Aorta (tissue), 5 donors: ENCODE measurements at places on chromosomes 5 and 9. TPM values are rescaled to one million over a fixed set of nuclear protein-coding genes. Genes with fewer than 3 reads are reported as not detected.
A peak's percentile ranks its signal among the peaks of the same experiment; 100 is the strongest.

- H3K27ac ChIP-seq: no peak overlapping the region
- H3K36me3 ChIP-seq: no peaks in the 10 kb centered on the region
- H3K27me3 ChIP-seq: no peaks in the 10 kb centered on the region
These were observed 184.4 kb downstream of the SAXO1 start for GRCh38 chr9:18848657-18849056.

- no peaks in the 10 kb centered on the region for H3K4me1 ChIP-seq
- no peaks in the 10 kb centered on the region for H3K36me3 ChIP-seq
- H3K4me3 ChIP-seq: no peak overlapping the region
- DNase-seq: no peak
- H3K27ac ChIP-seq: no peak overlapping the region
These were observed 161.0 kb upstream of the TUT7 start for GRCh38 chr9:86515221-86515620.

Gene ZNF366
- 10.3 TPM for total RNA-seq

DNA sequence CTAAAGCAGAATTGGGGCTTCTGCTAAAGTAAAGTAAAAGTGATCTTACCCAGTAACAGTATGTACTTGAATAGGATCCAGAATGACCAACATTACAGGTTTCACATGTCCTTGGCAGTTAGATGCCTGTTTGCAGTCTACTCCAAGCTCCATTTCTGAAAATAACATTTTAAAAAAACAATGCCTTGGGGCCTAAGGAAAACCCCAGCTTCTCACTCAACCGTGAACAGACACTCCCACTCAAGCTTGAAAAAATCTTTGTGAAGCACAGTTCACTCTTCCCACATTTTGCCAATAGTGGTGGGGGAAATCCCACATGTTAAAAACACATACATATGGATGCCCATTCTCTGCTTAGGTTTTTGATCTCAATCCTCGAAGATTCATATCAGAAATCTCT lies 304.1 kb downstream of the ARRDC3 start:
- no peak overlapping the region for H3K4me3 ChIP-seq
- no peaks in the 10 kb centered on the region for H3K36me3 ChIP-seq
- no peaks in the 10 kb centered on the region for H3K27me3 ChIP-seq
- DNase-seq: no peak
- no peaks in the 10 kb centered on the region for H3K4me1 ChIP-seq
- peak overlapping the region; percentile 23 for H3K27ac ChIP-seq

DNA sequence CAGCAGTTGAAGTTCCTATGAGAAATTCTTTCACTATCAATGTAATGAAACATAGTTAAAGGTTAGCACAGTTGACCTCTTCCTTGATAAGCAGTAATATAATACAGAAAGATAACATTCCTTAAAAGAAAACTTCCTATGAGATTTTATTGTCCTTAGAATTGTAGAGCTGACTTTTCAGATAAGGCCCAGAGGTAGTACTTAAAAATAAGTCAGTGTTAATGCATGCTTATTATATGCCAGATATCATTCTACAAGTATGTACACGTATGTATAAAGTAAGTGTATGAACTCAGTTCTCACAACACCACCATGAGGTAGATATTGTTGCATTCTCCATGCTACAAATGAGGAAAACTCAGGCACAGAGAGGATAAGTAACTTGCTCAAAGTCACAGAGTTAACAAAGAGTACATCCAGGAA lies 15.3 kb downstream of the AP3S1 start:
- H3K27ac ChIP-seq: no peak overlapping the region
- DNase-seq: no peak
